Forelimb muscle (tissue), 1 donor: ENCODE measurements at places on chromosomes 6 and 20. TPM values are rescaled to one million over a fixed set of nuclear protein-coding genes. Genes with fewer than 3 reads are reported as not detected.

NKX2-4 gene
- polyA plus RNA-seq = not detected

GRCh38 chr6:87671555-87672029 lies 30.4 kb downstream of the AKIRIN2 start:
- DNase-seq = no peak

DNA sequence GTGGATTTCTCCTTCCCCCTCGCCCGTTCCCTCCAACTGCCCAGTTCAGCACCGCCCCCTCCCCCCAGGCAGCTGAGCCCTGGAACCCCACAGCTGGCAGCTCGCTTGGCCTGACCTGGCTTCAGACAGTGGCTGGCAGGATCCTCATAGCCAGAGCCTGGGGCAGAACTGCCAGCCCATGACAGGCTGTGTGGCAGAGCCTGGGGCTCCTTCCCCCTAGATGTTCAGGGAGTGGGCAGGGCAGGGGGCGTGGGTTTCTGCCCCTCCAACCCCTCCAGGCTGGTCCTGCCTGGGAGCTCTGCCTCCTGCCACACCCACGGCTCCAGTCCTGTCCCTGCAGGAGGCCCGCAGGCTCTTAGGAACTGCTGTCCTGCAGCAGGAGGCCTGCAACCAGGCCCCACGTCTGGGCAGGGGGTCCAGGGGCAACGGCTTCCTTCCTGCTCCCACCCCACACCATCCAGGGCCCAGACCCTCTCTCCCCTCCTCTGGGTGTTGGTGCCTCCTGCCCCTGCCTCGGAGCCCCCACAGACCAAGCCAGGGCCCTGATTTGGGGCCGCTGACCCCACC lies 9.6 kb upstream of the KCNQ2 start:
- DNase-seq = no peak

DNA sequence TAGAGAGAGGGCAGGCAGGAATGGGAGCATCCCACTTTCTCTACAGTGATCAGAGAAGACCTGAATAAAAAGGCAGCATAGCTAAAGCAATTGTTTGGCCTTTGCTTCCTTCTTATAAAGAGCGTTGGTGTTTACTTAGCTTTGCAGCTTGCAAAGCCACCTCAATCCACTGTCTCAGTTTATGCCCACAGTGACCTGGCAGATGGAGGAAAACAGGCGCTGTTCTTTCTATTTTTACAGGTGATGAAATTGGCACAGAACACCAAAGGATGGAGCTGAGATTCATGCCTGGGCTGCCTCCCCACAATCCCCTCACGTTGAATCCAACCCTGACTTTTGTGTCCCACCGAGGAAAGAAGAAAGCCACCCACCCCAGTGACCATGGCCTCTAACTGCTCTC lies 130.5 kb downstream of the TTLL2 start:
- no peak for DNase-seq

HUS1B gene
- 0.14 TPM for polyA plus RNA-seq

MUC22 gene
- not detected for polyA plus RNA-seq

DNA sequence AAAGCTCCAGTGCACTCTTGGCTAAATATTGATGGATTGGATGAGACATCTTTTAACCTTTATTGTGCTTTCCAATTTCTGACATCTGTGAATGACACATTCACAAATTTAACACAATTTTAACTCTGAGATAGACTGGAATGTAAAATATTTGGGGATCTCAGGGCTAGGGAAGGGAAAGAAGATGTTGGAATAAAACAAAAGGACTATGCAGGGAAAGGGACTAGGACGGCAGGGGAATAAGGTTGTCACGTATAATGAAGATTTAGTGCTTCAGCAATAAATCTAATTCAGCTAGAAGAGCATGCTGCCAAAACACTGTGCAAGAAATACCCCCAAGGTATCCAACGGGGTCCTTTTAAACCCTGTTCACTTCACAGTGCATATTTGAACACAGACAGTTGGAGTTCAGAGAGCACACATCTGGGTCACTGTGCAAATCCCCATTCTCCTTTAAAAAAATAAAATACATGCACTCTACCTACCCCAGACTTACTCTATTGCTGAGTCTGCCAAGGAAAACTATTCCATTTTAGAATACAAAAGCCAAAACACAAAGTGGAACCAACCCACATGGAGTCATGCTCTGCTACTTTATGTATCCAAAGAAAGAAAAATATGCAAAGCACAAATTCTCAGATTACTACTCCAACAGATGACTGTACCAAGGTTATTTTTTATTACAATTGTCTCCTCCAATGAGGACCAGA lies 151.0 kb upstream of the RSPO3 start:
- no peak for DNase-seq
